ENCODE measurements at places on chromosomes 1 and 21.

DNA sequence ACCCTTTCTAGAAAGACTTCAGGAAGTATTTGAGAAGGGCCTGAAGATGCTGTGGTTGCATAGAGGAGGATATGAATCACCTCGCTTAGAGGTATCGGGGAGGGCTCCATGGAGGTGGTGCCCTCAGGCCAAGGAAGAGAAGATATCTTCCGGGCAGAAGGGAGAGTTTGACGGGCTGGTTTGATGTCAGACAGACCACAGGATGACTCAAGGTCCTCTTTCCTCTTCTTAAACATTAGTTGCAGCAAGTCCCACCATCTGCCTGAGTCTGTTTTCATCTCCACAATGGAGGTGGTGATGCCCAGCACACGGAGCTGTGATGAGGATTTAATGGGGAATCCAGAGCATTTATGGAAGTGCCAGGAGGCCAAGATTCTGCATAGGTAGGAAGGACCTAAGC is 25.1 kb upstream of the RUNX3 start:
- DNase-seq = peak; percentile 70

DNA sequence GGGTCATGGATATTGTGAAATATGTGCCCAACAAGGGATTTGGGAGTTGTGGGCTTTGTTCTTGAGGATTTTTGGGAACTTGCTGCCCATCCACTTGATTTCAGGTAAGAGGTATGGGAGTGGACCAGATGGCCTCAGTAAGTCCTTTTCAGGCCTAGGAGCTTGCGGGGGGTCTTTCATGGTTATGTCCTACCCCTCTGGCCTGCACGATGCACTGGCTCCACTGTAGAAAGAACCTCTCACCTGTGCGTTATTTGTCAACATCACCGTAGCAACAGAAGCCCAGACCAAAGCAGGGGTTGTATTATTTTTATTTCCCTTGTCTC is 8.6 kb downstream of the RIIAD1 start:
- DNase-seq = no peak

GRCh38 chr21:35873441-35873840 is 186.9 kb downstream of the SETD4 start:
- DNase-seq = no peak

DNA sequence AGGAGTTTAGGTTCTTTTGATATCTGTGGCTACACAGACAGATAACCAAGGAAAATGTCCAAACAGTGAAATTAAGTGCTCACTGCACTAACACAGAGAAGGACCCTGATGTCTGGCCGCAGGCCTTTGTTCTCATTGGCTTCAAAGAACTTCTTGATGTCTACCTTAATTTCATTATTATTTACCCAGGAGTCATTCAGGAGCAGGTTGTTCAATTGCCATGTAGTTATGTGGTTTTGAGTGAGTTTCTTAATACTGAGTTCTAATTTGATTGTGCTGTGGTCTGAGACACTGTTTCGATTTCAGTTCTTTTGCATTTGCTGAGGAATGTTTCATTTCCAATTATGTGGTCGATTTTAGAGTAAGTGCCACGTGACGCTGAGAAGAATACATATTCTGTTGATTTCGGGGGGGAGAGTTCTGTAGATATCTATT is 15.2 kb upstream of the LGALS8 start:
- DNase-seq = no peak

- DNase-seq = no peak
These were observed 97.4 kb upstream of the DUSP10 start for GRCh38 chr1:221839321-221839720.

- no peak for DNase-seq
These were observed 13.0 kb upstream of the RCAN3 start for GRCh38 chr1:24489674-24490073.

GRCh38 chr1:2587071-2587859 is 688 bp downstream of the PRXL2B start:
- DNase-seq = no peak

DNA sequence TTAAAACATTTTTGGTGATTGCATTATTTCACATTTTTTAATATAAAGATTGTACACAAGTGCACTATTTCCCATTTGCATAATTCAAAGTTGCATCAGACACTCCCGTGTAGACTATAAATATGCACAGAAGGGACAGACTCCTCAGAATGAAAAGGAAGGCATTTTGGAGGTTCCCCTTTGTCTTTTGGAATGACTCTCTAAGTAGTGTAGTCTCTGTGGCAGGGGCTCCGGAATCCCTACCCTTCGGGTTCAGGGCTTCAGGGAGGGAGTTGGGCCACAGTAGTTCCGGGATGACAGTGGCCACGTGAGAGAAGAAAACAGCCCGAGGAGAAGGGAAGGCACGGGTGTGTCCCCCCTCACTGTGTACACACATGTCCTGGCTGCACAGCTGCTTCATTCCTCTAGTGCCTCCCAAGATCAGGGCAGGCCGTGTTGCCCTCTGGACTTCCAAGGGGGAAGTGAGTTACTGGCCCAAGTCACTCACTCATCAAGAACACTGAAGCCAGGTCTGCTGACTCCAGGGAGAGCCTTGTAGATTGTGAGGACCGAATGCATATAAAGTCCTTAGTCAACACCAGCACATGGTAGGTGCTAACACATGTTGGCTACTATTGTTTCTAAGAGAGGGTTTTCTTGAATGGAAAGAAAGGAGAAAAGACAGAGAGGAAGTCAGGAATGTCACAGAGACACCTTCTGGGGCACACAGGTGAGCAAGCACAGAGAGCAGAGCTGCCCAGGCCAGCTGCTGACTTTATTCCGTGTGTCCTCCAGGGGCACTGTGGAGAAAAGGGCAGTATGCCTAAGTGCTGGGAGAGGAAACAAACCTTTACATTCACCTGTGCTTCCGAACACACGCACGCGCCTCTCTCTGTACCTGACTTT is 39.8 kb downstream of the LHX4 start:
- no peak for DNase-seq

DNA sequence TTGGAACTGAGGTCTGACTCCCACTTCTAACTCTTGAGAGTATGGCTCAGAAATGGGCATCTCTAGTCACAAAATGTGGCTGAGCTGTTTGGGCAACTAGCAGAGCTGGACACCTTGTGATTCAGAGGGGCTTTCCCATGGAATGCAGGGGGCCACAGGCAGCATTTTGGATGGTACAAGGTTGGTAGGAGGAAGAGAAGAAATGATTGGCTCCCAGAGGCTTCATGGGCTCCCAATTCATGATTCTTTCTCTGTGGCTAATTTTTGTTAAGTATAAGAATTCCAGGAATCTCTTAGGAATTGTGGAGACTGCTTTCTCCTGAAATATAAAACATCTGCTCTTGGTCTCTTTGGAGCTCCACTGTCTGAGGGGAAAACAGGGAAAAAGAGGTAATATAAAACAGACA is 49.7 kb downstream of the PBX1 start:
- no peak for DNase-seq

- DNase-seq = no peak
These were observed 20.6 kb upstream of the PLEKHA6 start for GRCh38 chr1:204380293-204380831.

DNA sequence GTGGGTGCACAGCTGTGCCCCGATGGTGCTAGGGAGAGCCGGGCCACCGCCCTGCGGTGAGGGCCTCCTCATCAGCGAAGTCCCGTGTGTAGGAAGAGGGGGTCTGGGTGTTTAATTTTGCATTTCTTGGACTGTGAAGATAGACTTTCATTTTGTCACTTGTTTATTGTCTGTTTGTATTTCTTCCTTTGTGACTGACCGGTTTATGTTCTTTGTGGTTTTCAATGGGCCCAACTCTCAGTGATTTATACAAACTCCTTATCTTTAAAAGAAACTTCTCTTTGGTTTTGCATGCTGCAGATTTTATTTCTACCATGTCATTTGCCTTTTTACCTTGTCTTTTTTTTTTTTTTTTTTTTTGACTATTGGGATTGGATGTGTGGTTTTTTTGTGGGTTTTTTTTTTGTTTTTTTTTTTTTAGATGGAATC is 65.1 kb downstream of the COL18A1 start:
- DNase-seq = no peak

DNA sequence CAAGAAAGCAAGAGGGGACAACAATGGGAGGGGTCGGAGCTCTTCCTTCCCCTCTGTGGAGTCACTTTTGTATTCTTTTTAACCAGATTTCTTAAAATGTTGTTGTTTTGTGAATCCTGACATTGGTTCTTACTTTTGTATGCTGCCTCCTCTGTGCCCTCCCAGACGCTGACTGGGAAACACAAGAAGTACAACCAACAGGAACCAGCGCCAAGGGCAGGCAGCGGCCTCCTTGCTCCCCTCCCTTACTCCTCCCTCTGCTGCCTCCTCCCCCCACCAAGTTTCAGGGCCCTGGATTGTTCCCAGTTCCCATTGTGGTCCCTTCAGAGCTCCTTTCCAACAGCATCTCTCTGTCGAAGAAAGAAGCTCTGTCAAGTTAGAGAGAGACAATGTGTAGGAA is 111.1 kb downstream of the BRINP2 start:
- DNase-seq = no peak

DNA sequence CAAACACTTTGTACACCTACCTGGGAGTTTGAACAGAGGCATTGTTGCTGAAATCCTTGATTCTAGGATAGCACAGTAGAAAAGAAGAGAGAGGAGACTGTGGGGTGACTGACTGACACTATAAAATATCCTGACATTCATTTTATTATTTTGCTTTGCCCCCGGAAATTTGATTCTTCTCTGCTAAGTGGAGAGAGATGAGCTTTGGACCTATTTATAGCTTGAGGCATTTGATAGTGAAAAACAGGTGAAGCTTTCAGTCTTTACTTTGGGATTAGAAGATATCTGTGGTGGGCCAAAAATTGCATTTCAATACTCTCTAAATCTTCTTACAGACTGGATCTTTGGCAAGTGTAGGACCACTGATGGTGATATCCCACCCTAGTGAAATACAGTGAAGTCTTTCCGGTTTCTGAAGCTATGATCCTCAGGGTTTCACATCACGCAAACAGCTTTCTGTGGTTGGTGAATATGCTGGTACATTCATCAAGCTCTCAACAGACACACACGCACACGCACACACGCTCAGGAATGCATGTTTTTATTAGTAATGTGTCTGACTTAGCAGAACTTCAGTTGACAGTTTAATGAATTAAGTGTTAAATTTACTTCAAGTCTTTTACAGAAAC is at the start of gene AMPD1:
TSS of gene AMPD1 (minus strand) at position 117 of the 629 bp plus-strand sequence. CDS start at position 42, 75 bp downstream.
- no peak for DNase-seq

DNA sequence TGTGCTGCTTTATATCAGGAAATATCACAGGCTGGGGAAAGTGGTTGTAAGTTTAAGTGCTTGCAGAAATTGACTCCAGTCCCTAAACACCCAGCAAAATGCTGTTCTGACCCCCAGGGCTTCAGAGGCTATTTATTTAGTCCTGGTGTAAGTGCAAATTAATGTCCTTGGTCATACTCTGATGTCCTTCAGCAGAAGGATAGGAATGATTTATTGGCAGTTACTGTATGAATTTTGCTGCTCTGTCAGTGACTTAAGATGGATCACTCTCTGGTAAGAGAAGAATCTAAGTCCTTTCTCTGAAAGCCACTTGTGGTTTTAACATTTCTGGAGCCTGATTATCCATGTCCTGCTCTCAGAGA is 21.9 kb downstream of the FAM20B start:
- DNase-seq = no peak

DNA sequence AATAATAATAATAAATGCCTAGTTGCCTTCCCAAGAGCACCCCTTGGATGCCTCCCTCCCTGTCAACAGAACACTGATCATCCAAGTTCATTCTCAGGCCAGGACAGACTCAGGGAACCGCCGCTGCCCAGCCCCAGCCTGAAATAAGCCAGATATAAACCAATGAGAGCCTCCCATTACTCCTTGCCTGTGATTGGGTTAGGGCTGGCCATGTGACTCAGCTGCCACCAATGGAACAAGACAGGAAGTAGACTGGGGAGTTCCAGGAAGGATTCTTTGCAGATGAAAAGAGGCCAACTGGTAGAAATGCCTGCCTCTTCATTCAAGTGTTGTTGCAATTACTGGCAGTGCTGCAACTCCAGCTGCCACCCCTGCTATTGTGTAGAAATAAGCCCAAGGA is 146.4 kb upstream of the TIAM1 start:
- no peak for DNase-seq

DNA sequence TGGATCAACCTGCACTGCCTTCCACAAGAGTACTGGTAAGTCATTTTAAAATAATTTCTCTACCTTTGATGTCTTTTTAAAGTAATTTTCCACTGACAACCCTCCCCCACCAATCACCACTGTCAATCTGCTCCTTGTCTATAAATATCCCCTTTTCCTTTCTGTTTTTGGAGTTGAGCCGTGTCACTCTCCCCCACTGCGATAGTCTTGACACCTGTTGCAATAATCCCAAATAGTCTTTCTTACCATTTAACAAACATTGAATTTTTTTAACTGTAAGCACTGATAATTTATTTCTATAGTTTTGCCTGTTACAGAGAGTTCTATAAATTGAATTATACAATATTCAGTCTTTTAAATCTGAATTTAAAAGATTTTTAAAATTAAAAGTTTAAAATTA is 420.9 kb downstream of the COL11A1 start:
- no peak for DNase-seq

DNA sequence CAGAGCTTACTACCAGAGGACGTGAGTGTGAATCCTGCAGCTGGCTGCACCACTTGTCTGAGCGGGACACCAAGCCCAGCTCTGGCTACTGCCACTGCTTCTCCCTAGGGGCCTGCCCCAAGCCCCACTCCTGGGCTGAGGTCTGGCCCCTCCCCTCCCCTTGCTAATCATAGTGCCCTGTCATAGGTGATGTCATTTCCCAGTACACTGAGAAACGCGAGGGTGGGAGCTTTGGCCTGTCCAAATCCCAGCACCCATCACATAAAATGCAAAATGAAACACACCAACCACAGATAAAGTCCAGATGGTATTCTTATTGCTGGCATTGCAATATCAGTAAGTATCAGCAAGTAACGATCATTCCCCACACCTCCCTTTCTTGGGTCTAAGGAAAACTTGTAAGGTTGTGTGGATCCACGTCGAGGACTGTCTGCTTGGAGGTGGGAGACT is 77.7 kb downstream of the TOMM20 start:
- DNase-seq = no peak

- DNase-seq = no peak
These were observed 68.3 kb upstream of the KIF26B start for GRCh38 chr1:245086389-245086969.

DNA sequence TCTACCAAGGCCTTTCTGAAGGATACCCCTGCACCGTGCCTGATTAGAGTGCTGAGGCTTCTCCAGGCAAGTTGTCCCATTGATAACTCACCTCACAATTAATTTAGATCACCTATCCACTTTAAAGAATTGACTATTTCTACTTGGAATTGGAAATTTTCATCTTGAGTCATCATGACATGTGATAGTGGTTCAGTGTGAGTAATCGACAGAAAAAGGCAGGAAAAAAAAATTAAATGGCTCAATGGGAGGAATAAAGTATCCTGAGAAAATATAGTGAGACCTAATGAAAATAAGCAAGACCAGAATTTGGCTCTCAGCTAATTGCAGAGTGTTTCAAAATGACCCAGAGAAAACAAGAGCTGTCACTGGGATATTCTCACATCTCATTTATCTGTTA is 222.4 kb upstream of the C8B start:
- DNase-seq = no peak
